ENCODE measurements at places on chromosomes 16 and 17.

DNA sequence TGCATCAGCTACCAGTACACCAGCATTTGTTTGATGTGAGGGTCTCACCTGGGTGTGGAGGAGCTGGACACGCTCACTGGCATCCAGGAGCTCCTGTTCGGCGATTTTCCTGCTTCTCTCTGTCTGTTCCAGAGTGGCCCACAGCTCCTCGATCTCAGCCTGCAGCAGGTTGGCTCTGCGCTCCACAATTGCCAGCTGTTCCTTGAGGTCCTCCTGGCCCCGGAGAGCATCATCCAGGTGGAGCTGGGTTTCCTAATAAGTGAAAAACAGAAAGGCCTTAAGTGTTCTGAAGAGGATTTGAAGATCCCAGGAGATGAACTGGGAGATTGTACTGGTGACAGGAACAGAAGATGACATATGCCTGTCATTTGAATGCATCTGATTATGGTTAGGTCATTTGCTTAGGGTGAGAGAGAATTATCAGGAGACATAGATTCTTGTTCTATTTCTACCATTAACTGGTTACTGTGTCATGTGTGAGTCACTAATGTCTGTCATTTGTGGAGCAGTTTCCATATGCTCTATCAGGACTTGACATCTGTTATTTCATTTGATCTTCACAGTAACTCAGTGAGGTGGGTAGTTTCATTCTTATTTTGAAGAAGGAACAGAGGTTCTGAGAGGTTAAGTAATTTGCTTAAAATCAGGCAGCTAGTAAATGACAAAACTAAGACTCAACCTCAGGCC, 21.5 kb upstream of the MYH13 start:
- no peak for DNase-seq

DNA sequence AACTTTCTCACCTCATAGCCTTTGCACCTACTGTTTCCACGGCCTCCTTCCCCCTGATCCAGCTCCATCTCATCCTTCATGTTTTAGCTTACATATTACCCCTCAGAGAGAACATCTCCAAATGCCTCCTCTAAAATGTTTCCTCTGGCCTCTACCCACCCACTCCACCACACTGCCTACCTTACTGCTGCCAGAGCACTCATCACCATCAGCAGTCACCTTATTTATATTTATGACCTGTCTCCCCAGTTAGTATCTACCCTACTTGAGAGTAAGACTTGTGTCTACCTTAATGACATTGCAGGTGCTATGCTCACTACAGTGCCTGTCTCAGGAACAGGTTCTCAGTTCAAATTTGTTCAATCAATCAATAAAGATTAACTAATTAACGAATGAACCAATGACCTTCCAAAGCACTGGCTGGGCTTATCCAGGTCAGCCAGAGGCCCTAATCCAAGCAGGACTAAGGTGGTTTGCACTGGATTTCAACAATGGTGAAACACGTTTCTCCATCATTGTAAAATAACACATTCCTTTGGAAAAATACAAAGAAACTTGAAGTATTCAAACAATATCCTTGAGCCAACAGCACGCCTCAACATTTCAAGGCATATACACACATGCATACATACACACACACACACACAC, 41.1 kb downstream of the AMFR start:
- no peak for DNase-seq

DNA sequence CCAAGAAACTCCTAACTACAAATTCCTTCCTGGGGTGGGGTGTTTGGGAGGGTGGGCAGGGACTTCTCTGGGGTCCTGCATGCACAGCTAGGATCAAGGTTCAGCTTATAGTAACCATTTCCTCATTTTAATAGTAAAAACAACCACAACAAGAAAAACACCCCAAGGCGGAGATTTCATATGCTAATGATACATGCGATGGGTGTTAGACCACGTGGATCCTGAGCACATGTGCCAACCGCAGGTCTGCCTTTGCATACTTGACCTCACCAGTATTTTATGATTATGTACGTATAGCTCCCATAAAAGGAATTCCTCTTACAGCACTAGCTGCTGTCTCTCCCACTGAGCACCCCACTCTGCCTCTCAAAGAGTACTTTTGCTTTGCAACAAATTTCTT, 1.9 kb downstream of the KRTAP4-11 start:
- DNase-seq: no peak

- no peak for DNase-seq
Observed at GRCh38 chr16:22314661-22315626, 17.7 kb downstream of the POLR3E start.

DNA sequence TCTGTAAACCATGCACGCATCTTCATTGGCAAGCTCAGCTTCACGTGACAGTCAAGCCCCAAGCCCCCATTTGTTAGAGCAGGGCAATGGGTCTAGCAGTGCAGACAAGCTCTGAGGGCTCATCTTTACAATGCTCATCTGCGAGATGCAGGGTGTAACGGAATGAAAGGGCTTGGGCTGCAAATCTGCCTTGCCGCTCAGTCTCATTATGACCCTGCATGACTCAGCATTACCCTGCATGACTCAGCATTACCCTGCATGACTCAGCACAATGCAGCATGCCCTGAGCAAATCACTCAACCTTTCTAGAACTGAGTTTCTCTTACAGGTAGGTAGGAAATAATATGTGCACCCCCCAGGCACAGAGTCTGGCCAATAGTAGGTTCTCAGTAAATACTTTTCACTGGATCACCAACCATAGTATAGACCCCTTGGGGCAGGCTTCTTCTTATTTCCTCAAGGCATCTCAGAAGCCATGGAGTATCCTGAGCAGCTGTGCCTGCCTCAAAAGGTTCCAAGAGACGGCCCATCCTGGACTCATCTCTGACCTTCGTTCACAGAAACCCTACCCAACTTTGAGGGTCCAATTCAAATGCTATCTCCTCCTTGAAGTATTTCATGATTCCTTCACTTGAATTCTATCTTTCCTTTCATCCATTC, 391.3 kb upstream of the CDH5 start:
- DNase-seq: no peak

GRCh38 chr17:77003699-77004098, 135.5 kb downstream of the MGAT5B start:
- DNase-seq: no peak

DNA sequence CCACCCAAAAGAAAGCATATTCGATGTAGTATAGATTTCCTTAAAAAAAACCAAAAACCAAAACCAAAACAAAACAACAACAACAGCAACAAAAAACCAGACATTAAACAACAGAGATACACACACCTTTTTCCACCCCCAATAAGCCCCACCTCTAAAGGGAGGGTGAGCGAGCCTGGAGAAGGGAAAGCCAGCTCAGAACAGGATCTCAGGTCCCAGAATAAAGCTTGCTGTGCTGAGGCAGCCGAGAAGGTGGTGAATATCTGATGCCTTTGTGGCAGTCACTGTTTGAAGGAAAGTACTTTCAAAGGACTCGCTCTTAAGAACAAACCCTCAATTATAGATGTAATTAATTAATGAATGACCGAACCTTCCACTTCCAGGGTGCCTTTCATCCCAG, 470 bp downstream of the KRT23 start:
- DNase-seq: no peak

DNA sequence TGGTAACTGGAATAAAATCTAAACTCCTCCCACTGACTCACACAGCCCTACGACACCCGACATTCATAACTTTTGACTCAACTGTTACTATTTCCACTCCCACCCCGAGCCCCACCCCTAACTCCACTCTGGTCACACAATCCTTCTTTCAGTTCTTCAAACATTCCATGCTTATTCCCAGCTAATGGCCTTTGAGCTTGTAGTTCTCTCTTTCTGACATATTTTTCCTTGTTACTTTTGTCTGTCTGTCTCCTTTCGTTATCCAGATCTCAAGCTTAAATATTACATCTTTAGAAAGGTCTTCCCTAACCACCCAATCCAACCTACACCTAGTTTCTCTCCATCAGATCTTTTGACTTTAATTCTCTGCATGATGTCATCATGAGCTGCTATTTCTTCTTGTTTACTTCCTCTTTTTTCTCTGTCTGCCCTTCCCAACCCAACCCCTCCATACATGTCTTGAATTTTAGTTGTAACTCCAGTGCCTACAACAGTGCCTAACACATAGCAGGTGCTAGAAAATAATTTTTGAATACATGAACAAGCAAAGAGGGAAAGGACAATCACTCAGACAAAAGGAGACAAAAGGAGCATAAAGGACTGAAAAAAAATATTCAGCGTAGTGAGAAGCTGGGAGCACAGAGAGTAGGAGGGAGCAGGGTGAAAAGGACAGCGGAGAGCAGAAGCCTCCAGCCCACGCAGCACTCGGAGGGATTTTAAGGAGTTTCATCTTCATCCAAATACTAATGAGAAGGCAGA, 65.2 kb upstream of the SMIM36 start:
- no peak for DNase-seq

GRCh38 chr16:67304020-67304419, 22.5 kb downstream of the KCTD19 start:
- no peak for DNase-seq

- DNase-seq: no peak
Observed at GRCh38 chr17:43627653-43628052, 34.1 kb downstream of the MEOX1 start.

- no peak for DNase-seq
Observed at GRCh38 chr17:41419716-41420115, 4.7 kb downstream of the KRT37 start.

DNA sequence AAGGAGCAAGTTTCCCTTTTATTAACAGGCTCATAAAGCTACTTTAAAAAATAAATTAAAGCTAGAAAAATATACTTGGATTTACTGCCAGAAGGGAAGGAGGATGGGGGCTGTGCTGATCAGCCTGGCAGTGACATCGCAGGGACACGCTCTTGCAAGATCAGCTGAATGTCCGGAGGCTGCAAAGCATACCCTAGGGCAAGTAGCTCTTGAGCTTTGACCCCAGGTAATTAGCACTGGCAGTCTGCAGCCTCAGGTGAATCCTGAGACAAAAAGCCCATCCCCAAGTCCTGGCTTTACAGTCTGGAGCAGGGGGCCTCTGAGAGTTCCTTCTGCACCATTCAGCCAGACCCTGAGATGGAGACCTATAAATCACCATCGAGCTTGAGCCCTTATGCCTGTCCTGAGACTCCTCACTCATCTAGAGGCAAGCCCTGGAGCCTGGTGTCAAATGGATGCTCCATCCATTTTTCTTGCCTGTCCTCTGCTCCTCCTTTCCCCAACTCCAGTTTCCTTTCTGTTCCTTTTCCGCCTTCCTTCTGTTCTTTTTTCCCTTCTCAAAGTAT, 131.7 kb downstream of the TMEM114 start:
- DNase-seq: no peak

GRCh38 chr17:82229698-82230608, 1.1 kb downstream of the SLC16A3 start:
- no peak for DNase-seq

DNA sequence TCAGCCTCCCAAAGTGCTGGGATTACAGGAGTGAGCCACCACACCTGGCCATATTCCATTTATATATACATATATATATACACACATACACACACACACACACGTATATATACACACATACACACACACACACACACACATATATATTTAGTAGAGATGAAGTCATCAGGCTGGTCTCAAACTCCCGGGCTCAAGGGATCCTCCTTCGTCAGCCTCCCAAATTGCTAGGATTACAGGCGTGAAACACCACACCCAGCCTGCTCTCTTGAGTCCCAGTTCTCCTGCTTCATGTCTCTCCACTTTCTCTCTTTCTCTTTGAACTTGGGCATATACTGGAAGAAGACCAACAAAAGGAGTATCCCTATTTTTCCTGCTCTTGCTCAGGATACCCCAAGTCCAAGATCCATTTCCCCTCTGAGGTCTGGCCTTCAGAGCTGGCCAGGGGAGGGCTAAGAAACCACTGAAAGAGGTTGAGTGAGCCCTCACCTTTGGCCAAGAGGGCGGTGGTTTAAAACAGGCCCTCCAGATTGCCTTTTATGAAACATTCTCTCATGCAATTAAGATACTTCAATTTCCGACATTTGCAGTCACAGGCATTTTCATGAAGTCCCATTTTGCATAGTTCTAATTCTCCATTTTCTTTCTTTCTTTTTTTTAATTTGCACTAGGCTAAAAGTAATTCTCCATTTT, 37.9 kb downstream of the CIBAR2 start:
- DNase-seq: no peak

- DNase-seq: no peak
Observed at GRCh38 chr17:77284023-77284617, 143.4 kb downstream of the SEC14L1 start.

GRCh38 chr17:72813481-72813880, 279.0 kb downstream of the SLC39A11 start:
- DNase-seq: no peak

GRCh38 chr17:82097184-82097918, 685 bp downstream of the FASN start:
- DNase-seq: peak; percentile 38

- no peak for DNase-seq
Observed at GRCh38 chr16:60755907-60756306, 1280.3 kb downstream of the CDH8 start.

DNA sequence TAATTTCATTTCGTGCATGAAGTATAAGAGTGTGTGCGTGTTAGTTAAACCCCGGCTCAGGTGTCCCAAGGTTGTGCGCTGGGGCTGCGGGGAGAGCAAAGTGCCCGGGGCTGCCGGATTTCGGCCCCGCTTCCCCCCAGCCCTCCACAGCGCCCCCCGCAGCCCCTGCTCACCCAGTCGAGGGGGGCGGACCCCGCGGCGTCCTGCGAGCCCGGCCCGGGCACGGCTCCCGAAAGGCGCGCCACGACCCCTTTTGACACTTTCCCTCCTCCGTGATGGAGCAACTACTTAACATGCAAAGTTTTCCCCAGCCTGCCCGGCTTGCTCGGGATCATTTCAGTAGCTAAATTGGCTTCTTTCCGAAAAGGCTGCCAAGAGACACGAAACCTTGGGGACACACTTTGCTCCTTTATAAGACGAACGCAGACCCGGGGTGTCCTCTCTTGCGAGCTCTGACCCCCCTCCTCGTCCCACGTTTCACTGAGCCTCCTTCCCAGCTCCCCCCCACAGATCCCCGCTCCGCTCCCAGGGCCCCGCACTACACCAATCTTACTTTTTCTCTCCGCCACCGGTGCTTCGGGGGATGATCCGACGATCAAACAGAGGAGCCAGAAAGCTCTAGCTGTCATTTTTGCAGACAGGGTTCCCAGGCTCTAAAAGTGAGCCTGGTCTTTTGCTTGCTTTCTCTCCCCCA, 552 bp downstream of the C17orf58 start:
- no peak for DNase-seq

DNA sequence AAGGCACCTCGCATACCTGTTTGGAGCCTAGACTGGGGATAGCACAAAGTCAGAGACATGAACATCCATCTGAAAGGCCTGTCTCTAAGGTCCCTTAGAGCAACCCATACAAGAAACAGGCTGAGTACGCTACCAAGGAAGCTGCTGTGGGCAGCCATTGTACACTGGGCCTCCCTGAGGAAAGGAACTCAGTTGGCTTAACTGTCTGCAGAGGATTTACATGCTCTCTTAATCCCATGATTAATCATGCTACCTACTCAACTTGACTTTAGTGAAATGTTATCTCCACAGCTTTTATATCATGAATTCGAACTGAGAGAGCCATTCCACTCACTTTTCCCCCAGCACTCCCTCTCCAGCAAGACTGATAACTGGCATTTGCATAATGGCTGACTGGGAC, 26.0 kb downstream of the PHLPP2 start:
- DNase-seq: no peak

GRCh38 chr16:77873066-77873465, 84.7 kb downstream of the VAT1L start:
- no peak for DNase-seq

GRCh38 chr16:74439685-74440084, 18.4 kb upstream of the CLEC18B start:
- no peak for DNase-seq

GRCh38 chr17:20074001-20074400, 64.8 kb downstream of the SPECC1 start:
- DNase-seq: no peak

All from activated T-helper 9 cell treated with anti-CD3 and anti-CD28 coated beads, Interleukin-2, amount 50 U/mL, for 16 hours (primary cell).